ENCODE measurements at places on chromosomes 5 and 9.

GRCh38 chr9:69916950-69917349 lies 96.3 kb downstream of the CFAP95 start:
- no peak for DNase-seq

GRCh38 chr5:177520916-177521513 lies 4.3 kb upstream of the DDX41 start:
- DNase-seq: no peak

DNA sequence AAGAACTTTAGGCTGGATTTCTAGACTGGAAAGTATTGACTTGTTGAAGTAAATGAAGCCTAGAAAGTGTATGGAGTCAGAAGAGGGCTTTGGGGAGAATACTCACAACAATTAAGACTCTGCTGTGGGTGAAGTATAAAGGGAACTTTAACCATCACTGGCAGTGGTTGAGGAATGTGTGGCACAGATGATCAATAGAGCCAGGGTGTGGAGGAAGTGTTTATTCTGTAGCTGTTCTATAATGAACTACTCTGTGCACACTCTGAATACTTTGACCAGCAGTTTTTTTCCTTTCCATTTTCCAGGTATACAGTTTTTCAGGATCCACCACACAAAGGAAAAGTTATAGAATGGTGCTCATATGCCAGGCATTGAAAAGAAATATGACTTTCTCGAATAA lies 106.7 kb downstream of the SCAMP1 start:
- DNase-seq: no peak

GRCh38 chr5:112657804-112658203 lies 79.9 kb upstream of the APC start:
- no peak for DNase-seq

DNA sequence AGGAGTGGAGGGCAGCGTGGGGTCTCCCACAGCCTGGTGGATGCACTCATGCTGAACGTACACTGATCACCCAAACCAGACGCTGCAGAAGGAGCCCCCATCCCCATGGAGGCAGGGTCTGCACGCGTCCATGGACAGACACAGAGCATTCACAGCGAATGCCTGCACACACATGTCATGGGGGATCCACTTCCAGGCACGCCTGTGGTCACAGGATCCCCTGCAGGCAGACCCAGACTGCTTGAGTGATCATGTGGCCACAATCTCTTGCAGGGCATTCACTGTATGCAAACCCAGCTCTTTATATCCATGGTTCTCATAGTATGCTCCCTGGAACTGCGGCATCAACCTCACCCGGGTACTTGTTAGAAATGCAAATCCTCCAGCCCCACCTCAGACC lies 5.4 kb downstream of the SNCB start:
- DNase-seq: no peak

- DNase-seq: no peak
These were observed 48.2 kb upstream of the RPL26L1 start for GRCh38 chr5:172910828-172911627.

DNA sequence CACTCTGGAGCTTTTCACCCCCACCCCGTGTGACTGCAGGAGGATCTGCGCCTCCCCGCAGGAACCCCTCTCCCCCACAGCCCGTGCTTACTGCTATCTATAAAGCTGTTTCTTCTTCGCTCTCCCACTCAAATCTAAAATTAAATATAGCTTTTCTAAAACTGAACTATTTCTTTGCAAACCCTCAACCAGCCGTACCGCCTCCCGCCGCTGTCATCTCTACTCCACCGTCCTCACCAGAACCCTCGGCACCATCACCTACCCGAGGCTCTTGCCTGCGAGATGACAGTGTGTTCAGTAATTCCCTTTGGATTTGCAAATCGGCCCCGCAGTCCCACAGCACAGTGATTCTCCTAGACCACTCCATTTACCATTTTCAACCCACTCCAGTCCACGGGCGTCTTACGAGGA lies 13.6 kb downstream of the LPCAT1 start:
- no peak for DNase-seq

GRCh38 chr5:94884311-94884710 lies 265.8 kb downstream of the SLF1 start:
- DNase-seq: no peak

GRCh38 chr5:67187006-67187715 lies 9.4 kb downstream of the CD180 start:
- DNase-seq: no peak

DNA sequence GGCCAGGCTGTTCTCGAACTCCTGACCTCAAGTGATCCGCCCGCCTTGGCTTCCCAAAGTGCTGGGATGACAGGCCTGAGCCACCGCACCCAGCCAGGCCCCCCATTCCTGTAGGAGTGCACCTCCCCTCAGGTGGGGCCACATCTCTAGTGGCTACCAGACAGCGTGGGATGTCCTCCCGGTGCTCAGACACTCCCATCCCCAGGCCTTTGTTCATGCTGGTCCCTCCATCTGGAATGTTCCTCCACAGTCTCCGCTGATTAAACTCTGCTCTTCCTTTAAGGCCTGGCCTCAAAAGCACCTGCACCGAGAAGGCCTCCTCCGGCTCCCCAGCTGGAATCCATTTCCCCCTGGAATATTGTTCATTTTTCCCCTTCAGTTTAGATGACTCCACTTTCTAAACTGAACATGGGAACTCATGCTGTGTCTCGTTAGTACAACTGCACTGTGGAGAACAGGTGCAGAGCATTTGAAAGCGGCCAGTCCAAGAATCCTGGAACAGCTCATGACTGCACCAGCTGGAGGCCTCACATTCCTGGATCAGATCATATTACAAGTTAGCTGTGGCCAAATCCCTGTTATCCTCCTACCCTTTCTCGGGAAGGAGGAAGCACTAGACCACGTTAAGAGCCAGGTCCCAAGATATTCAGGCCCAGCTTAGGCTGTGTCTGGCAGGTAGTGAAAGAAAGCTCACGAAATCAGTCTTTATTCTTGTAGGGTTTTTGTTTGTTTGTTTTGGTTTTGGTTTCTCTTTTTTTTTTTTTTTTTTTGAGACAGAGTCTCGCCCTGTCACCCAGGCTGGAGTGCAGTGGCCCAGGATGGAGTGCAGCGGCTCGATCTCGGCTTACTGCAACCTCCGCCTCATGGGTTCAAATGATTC lies 10.8 kb upstream of the PRRC2B start:
- DNase-seq: no peak

- no peak for DNase-seq
These were observed 372.4 kb downstream of the KCNN2 start for GRCh38 chr5:114734238-114734637.

DNA sequence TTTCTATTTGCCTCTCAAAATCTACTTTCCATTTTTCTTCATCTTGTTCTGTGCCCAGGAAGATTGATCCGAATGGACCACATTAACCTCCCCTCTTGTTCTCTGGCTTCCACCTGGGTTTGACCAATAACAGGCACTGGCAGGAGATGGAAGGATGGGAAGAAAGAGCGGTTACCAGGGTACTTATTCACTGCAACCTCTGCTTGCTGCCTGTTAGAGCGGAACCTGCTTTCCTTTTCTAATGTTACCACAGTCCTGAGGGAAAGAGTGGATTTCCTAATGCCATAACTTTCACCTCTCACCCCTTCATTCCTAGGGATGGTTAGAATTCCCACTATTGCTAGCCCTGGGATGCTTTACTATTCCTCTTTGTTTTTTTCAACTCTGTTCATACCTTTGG lies 262.1 kb downstream of the RFX3 start:
- DNase-seq: no peak

DNA sequence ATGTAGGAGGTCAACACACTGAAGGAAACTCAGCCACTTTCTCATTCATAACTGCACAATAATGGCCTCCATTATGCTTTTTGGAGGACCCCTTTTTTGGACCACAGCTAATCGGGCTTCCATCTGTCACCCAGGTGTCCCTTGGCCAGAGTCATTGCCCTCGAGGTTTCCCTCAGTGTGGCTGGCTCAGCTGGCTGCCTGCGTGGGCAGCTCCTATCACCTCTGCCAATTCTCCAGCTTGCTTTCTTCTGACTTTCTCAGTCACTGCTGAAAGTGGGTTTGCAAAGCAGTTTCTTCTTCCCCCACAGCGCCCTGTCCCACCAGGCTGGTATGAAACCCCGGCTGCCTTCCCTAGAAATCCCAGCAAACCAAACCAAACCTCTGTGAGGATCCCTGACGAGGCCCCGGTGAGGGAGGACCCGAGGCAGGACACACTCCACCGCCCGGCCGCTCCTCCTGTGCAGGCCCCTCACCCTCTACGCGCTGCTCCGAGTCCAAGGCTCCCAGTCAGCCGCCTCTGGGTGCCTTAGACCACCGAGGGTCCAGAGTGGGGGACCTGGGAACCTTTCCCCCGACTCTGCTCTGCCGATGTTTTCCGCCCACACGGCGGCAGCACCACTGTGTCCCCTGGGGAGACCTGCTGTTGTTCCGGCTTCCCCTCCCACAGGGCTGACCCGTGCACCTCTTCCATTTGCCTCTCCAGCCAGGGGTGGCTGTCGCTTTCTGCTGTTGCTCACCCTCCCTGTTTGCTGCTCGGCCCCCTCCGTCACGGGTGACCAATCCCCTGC lies 109.5 kb downstream of the TENT4A start:
- DNase-seq: no peak

DNA sequence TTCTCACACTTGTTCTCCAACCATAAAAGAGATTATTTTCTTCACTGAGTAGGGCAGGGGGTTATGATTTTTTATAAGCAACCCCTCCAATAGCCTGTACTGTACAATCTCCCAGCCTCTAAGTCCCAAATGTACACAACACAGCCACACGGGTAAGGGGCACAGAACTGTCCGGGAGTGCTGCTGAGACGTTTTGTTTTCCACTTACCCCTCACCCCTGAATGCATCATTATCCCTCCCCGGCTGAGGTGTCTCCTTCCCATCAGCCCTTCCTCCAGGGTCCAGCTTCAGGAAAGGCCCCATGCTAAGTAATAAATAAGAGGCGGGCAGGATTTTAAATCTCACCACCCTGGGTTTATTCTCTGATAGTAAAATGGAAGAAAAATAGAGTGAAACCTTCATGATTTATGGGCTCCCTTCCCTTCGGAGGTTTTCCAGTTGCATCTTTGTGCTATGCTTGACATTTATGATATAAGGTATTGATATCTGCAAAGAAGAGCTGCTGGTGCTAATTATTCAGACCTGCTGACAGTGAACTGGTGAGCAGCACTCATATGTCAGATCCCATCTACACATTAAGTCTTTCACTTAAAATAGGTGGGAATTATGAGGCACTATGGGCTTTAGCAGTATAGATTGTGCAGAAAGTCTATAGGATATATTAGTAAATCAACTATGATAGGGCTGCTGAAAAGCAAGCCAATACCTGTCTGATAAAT lies 67.2 kb upstream of the MEGF10 start:
- no peak for DNase-seq

GRCh38 chr5:65451436-65451835 lies 30.3 kb downstream of the ADAMTS6 start:
- no peak for DNase-seq

DNA sequence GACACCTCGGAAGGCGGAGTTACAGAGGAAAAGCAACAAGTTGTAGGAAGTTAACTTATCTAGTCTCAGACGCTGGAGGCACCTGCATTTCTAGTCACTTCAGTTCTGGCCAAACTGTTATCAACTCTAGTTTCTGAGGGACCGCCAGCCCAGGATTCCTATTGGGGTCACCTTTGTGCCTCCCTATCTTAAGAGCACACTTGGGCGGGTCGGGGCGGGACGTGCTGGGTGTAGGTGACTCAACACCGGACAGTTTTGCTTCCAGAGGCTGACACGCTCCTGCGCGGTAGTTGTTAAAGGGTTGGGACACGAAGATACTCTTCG lies 679 bp upstream of the KDM4C start:
- DNase-seq: no peak

DNA sequence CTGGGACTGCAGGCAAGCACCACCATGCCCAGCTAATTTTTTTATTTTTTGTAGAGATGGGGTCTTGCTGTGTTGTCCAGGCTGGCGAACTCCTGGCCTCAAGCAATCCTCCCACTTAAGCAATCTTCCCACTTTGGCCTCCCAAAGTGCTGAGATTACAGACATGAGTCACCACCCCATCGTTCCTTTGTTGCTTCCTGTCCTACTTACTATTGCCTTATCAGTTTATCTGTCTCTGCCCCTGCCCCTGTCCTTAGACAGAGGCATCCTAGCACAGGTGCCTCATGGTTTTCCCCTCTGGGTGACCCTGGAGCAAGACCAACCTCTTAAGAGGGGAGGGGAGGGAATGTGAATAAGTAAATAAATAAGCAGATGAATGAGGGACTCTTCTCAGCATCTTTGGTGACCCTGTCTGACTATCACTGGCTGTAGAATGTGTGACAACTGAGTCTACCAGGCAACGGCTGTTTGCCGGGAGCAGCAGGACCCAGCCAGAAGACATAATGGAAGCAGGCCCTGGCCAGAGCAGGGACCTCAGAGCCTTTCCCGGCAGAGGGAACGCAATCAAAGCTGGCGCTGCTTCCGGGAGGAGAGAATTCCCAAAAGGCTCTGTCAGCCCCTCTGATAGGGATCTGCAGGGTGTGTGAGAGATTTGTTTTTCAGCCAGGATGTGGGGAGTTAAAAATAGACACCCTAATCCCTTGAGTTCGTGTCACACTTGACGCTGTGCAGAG lies 43.8 kb upstream of the DAB2IP start:
- DNase-seq: no peak

DNA sequence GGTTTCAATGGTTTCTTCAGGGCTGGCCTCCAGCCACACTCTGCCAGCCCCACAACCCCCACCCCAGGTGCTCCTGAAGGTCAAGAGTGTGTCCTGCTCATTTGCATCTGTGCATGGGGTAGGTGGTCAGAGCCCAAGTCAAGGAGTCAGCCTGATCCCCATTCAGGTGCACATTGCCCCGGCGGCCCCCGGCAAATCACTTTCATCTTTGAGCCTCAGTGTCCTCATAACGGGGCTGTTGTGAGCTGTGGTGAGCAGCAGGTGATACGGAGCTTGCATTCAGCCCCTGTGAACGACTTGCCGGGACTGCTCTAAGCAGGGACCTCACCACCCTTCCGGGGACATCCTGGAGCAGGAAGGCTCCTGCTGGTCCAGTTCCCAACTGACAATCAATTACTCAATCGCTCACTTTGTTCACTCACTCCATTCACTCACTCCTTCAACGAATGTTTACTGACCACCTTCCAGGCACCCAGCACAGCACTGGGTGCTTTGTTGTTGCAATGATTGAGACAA lies 93.2 kb upstream of the CPEB4 start:
- DNase-seq: no peak

GRCh38 chr5:34881246-34881645 lies 34.1 kb downstream of the RAD1 start:
- no peak for DNase-seq

DNA sequence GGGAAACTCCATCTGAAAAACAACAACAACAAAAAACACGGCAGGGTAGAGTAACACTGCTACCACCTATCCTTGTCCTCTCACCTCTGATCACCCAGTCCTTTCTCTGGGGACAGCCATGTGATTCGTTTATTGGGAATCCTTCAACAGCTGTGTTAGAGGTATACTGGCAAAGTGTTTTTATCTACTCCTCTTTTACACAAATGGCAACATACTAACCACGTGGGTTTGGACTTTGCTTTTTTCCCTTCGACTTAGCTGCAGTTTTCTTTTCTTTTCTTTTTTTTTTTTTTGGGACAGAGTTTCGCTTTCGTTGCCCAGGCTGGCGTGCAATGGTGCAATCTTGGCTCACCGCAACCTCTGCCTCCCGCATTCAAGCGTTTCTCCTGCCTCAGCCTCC lies 11.2 kb upstream of the SET start:
- DNase-seq: no peak

- no peak for DNase-seq
These were observed 30.0 kb upstream of the AOPEP start for GRCh38 chr9:94696545-94696944.

GRCh38 chr5:154388842-154389241 lies 57.0 kb upstream of the SAP30L start:
- DNase-seq: no peak

- no peak for DNase-seq
These were observed 120.8 kb upstream of the ZNF608 start for GRCh38 chr5:124867137-124867704.

GRCh38 chr9:84501587-84501986 lies 161.0 kb upstream of the SLC28A3 start:
- no peak for DNase-seq

Measured in activated CD8-positive, alpha-beta memory T cell treated with anti-CD3 and anti-CD28 coated beads for 1 hour (primary cell).